ENCODE measurements at places on chromosomes 6 and 20. TPM values are rescaled to one million over a fixed set of nuclear protein-coding genes. Genes with fewer than 3 reads are reported as not detected.

DNA sequence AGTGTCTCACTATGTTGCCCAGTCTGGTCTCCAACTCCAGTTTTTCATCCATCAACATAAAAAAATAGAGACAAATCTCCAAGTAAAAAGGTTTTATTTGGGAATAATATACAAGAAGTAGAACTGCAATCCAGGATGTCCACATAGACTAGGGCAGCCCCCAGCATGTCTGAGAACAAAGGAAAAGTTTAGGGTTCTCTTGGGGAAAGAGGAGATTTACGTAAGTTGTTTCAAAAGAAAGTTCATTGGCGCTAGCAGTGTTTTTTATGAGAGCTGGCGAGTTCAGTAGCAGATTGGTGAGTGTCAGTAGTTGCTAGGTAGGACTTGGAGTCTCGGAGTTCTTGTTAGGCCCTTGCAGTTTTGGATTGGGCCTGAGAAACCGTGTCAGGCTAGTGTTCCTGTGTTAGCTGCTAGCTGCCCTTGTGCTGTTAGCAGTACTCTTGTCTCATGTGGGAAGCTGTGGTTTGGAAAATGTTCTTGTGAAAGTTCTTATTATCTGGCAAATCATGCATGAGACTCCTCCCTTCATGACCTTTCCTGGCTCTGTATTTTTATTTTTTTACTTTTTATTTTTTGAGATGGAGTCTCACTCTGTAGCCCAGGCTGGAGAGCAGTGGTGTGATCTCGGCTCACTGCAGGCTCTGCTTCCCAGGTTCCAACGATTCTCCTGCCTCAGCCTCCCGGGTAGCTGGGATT is 24.7 kb downstream of the TTLL9 start:
- DNase-seq: peak; percentile 37

DNA sequence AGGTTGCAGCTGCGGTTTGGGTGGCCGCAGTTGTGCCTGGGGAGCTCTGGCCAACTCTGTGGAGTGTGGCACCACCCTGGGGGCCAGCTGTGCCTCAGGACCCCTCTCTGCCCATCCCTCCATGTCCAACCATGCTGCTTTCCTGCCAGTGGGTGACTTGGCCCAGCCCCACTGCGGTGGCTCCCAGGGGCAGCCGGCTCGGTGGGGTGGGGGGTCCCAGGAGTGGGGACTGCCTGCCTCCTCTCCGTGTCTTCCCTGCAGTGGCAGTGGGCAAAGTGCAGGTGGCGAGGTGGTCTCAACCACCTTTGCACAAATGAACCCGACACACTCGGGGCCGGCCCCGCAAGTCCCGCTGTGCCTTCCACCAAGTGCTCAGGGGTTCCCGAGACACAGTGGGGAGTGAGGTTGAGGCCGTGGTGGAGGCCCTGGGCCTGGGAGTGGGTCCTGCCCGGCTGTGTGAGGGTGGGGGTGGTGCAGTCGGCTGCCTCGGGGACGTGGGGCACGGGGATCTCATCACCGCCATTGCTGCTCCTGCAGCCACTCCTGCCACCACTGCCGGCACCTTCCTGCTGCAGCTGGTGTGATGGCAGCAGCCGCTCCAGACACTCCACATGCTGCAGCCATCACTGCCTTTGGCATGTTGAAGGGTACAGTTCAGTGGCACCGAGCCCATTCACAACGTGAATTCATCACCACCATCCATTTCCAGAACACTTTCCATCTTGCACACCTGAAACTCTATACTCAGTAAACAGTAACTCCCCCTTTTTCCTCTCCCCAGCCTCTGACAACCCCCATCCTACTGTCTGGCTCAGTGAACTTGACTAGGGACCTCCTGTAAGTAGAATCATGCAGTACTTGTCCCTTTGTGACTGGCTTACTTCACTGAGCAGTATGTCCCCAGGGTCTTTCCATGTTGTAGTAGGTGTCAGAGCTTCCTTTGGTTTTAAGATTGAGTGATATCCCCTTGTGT is 10.7 kb upstream of the SLCO4A1 start:
- DNase-seq: no peak

- no peak for DNase-seq
Observed at GRCh38 chr20:19249106-19249879, 36.9 kb downstream of the SLC24A3 start.

SLC17A1 gene
- not detected for polyA plus RNA-seq

PNLDC1 gene
- polyA plus RNA-seq: 0.13 TPM

BRPF3 gene
- 24.8 TPM for polyA plus RNA-seq

Measured in muscle of arm (tissue), 14 donors.